ENCODE measurements at places on chromosomes 2 and 18.

DNA sequence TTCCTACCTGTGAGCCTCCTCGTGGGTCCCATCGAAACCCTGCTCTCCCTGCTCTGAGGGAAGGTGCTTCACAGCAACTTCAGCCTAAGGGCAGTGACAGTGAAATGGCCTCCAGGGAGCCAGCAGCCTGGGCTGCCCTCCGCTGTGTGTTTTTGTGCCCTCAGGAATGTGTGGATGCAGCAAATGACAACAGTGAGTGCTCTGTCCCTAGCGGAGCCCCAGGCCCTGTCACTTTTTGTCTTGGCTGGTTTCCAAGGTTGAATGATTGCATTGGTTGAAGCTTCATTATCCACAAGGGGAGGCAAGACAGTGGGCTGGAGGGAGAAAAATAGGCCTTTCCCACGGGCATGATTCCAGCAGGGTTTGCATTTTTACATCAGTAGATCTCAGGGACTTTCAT, 42.9 kb downstream of the STON1 start:
- no peak for DNase-seq

- DNase-seq = no peak
Measured at GRCh38 chr2:15365411-15365810, 195.7 kb downstream of the NBAS start.

- no peak for DNase-seq
Measured at GRCh38 chr2:240233885-240234502, 93.5 kb upstream of the OTOS start.

DNA sequence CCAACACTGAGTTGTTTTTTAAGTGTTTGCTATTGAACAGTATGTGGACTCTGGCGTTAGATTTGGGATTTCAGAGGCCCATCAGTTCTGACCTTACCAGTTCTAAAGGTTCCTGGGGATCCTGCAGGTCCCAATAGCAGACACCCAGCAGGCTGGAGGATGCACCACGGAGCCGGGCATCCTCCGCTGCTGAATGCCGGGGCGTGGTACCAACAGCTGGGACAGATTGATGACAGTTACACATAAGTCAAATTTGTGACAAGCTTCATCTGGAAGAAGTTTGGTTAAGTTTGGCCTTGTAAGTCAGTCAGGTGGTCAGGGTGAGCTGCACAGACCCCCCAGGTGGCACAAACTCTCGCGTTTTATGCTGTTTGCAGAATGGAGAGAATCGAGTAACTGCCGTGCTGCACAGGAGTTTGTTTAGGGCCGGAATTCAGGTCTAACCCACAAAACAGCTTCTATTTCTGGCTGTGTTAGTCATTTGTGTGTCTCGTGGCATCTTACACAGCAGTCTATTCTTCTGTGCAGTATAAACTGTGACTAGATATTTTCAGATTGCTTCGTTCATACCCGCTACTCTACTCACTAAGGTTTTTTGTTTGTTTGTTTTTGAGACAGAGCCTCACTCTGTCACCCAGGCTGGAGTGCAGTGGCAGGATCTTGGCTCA, 19.2 kb downstream of the CTDP1 start:
- DNase-seq = no peak

DNA sequence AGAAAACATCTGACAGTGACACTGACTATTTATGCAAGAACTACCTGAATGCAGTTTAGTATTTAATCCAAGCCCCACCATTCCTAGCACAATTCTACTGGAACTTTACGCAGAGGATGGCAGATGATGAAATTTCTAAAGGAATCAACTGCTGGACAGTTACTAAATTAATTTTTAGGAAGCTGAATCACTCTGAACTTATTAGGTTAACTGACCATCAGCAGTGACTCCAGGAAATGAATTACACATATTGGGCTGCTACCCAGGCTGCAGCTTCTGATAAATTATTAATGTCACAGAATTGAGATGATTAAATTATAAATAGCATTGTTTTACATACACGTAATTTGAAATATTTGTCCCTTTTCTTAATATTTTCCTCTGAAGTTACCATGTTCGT, 250.8 kb downstream of the TMEM182 start:
- DNase-seq = no peak

- no peak for DNase-seq
Measured at GRCh38 chr18:59374128-59374527, 15.1 kb upstream of the LMAN1 start.
